GM12865 (cell line): ENCODE measurements at places on chromosomes 5 and 9.

DNA sequence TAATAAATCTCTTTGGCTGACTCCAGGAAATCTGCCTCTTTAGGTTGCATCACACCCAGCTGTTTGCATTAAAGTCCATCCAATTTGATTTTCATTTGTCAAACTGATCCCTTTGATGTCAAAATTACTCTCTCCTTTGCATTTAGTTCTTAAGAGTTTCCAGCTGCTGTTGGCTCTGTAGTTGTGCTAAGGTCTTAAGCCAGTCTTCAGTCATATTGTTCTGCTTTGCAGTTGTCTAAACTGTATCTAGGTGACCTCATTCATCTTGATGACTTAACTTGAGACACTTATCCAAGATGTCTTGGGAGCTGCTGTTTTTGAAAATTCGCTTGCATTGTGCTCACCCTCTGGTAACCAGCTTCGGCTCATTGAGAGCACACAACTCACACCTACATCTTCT is 386.9 kb upstream of the TLE4 start:
- DNase-seq: no peak

GRCh38 chr5:174707671-174708070 is 16.7 kb upstream of the MSX2 start:
- no peak for DNase-seq

- peak; percentile 71 for DNase-seq
Measured at GRCh38 chr5:173664154-173664526, 47.7 kb upstream of the BOD1 start.

DNA sequence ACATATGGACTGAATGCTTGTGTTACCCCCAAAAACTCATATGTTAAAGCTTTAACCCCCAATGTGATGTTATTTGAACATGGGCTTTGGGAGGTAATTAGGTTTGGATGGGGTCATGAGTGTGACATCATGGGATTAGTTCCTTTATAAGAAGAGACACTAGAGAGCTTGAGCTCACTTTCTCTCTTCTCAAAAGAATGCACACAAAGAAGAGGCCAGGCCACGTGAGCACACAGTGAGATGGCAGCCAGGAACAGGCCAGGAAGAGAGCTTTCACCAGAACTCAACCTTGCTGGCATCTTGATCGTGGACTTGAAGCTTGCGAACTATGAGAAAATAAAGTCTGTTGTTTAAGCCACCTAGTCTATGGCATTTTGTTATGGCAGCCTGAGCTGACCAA is 360.6 kb downstream of the NR2F1-AS1 start:
- DNase-seq: no peak

- DNase-seq: peak; percentile 26
Measured at GRCh38 chr5:35281613-35282012, 51.3 kb upstream of the PRLR start.

DNA sequence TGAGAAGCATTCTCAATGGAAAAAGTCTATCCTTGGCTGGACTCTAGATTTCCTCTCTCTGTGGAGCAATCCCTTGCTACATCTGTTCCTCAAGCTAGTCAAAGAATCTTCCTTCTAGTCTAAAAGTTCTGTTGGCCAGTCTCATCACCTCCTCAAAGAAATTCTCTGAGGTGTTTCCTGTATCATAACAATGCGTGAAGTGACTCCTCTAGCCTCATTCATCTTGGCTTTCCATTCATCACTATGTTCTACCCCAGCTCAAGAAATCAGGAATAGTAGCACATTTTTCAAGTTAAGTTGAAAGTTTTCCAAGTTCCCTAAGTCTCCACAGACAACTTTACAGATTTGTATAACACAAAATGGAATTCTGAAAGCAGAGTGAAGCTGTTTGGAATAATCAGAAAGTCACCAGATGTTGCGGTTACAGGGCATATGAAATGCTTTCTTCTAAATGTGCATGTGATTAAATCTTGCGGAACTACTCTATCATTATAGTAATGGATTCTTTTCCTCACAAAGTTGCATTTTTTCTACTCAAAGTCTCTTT is 176.6 kb upstream of the FREM1 start:
- no peak for DNase-seq

GRCh38 chr5:1516615-1517601 is 6.9 kb downstream of the LPCAT1 start:
- DNase-seq: no peak

DNA sequence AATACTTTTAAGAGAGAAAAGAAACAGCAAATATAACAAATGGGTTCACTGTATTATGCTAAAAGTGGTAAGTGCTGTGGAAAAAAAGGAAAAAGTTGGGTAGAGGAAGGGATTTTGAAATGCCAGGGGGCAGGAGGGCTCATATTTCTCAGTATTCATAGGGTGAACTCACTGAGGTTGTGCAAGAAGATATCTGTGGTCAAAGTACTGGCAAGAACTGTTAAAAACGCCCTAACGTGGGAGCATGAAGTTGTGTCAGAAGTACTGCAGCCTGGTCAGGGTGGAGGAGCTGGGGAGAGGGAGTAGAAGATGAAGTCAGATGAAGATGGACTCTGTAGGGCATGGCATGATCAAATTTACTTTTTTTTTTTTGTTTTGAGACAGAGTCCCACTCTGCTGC is 31.2 kb upstream of the SLC28A3 start:
- no peak for DNase-seq
